A549 (cell line): ENCODE measurements at places on chromosomes 6 and 20.

DNA sequence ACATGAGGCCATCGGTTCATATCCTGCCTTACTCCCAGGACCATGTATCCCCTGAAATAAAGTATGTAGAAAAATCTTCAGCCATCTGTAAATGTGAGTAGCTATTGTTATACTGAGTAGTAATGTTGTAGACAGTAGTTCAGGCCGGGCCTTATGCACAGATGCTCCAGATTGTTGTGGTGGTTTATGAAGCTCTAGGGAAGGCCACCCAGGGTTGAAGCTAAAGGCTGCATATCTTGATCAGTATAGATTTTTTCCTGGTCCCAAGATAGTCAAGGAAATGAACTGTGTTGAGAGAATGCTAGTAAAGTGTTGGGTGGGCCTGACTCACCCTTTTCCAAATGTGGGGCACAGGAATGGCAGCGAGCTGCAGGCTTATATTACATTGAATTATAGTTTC, 81.4 kb downstream of the FNDC1 start:
- DNase-seq, result no peak

DNA sequence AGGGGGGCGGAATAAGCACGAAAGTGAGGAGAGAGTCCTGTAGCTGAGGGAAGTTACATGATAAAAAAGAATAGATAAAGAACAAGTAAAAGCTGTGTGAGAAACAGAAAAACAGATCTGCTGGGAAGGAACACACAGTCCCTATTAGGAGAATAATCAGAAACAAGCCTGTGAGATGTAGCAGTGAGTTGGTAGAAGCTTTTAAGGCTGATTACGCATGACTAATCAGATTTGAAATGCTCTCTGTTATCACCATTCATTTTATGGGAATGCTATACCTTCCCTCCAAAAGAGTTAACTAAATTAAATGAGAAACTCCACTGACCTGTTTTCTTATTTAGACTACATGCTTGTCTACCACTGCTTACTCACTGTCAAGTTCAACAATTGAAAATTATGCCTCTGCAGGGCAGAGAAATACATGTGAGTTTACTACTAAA, 15.8 kb downstream of the REPS1 start:
- no peak for DNase-seq

GRCh38 chr6:39776581-39776980, 15.6 kb upstream of the DAAM2 start:
- no peak for DNase-seq

DNA sequence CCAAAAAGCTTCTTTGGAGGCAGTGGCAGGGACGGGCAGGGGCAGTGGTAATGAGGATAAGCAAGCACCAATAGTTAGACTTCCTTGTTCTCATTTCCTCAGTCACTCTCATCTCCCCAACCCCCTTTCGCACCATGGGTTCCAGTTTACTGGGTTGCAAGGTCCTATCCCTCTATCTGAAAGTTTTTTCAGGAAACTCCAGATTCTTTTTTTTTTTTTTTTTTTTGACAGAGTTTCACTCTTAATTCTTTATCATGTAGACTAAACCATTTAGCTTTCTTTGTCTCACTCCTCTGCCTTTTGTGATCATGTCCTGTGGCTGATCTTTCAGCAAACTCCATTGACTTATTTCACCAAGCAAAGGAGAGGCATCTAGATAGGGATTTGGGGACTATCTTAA, 51.4 kb upstream of the GMDS start:
- DNase-seq, result no peak

DNA sequence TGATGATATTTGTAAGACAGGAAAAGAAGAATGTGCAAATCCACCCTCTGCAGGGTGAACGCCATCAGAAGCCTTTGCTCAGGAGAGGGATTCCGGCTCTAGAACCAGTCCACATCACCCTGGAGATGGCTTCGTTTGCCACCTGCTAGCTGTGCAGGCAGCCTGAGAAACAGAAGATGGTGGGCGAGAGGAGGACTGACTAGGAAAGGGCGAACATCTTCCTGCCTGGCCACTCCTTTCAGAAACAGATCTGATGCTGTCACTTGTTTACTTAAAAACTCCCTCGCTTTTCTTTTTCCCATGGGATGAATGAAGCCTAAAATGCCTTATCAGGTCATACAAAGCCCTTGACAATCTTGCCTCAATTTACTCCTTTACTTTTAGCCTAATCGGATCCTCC, 1.2 kb downstream of the PTPRA start:
- DNase-seq, result no peak

- no peak for DNase-seq
Observed at GRCh38 chr6:169172456-169172855, 81.2 kb downstream of the THBS2 start.

DNA sequence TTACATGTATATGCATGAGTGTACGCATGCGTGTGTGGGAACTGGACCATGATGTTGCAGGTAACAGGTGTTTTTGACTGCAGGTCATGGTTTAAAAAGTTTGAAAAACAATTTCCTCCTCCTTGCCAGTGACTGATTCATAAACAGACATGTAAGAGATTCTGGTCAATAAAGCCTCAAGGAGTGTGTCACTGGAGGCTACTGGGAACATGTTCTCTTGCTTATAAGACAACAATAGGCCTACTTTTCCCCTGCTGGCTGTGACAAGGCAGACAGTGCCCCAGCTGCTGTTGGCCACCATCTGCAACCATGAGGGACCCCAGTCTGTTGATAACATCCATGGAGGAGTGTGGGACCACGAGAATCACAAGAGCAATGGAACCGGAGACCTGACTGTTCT, 12.7 kb downstream of the LEMD2 start:
- no peak for DNase-seq

- DNase-seq, result no peak
Observed at GRCh38 chr6:42154461-42155209, 12.2 kb upstream of the C6orf132 start.

GRCh38 chr20:45937765-45938164, 3.3 kb downstream of the PCIF1 start:
- DNase-seq, result no peak

DNA sequence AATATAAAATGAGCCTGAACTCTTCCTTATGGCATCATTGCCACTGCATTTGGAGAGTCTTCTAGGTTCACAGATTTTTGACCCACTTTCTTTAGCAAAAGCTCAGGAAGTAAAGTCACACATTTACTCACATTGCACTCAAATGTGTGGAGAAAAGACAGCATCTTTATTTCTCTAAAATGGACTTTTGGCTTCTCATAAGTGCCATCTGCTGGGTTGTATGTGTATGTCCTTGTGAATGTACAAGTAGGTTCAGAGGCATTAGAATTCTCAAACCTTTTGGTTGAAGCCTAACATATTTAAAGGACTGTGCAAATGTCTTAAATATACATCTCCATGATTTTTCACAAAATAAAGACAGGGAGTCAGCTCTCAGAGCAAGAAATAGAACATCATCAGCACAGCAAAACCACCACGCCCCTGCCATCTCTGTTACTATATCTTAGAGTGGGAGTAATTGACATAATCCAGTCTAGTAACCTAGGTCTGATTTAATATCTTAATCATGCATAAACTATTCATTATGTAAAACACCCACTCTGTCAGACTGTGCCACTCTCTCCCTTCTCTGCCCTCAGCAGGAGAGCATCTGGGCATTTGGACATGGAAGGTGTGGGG, 42.2 kb upstream of the SPTLC3 start:
- DNase-seq, result no peak

DNA sequence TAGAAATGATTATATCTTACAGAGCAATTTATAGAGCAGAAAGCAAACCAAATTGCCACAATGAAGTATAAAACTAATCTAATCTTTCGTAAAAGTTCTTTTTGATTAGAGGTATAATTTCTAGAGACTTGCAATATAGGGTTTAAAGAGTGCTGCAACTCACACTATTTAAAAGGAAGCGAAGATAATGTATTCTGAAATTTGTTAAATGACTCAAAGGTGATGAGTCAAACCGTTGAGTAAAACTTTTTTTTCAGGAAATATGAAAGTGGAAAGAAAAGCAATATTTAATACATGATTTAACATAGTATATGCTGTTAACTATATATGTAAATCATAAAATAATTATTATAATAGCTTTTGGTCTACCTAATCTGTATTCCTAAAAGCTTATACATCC, 133.6 kb downstream of the SYNE1 start:
- DNase-seq, result no peak

DNA sequence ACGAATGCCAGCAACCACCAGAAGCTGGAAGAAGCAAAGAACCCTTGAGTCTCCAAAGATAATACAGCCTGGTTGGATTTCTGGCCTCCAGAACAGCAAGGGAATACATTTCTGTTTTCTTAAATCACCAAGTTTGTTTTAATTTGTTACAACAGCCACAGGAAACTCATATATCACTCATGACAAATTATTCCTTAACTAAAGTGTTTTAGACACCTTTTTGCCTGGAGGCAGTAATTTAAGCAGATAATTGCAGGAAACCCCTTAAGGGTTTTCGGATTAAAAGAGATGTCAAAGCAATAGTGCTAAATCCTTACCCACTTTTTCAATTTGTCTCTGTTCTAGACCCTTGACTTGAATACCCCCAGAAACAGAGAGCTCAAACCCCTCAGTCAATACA, 1050.0 kb downstream of the EPHA7 start:
- DNase-seq, result no peak

DNA sequence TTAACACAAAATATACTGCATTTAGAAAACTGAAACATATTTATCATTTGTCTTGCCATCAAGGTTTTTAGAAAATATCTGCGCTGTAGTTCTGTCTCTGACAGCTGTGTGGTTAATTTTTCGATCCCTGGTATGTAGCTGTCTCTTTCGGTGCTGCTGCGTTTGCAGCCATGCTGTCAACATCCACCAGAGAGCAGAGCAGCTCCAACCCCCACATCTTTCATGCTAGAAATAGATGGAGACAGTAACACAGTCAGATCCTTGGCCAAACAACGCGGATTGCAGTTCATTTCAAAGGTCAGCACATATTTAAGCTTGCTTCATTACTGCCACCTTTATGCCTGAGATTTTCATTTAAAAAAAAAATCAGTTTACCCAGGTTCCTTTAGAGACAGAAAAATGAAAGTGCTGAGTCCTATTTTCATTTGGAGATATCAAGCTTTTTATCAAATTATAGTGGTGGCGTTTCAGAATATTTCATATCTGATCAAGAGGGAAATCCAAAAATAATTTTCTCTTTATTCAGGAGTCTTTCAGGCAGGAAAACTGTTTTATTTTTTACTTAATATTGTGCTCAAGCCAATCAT, 157.7 kb upstream of the MMS22L start:
- DNase-seq, result peak; percentile 34

GRCh38 chr20:11145616-11146015, 471.8 kb upstream of the JAG1 start:
- no peak for DNase-seq

DNA sequence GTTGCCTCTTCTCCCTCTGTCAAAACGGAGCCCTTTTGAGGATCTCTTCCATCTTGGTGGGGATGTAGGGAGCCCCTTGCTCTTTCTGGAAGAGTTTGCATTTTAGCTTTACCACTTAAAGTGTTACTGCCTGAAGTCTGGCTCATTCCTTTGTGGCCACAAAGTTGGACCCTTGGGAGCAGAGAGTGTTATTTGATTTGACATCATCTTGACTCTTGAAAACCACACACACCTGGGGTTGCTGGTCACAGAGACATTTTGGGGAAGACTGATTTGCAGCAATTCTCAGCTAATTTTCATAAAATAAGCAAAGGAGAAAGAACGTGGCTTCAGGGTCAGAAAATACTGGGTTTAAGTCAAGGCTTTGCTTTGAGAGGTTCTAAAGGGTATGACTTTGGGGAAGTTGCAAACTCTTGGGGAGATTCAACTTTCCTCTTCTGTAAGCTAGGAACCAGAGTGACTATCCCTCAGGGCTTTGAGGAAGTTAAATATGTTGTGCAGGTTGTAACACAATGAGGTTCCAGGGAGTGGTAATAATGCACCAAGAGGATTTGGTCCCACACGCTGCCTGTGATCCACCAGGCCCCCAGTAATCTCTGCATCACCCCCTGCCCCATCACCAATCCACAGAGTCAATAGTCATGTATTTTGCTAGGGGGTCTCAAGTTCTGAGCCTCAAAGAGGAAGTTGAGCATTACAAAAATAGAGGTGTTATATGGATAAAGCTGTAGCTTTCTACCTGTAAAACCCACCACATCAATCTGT, 141.6 kb upstream of the SLC24A3 start:
- no peak for DNase-seq

DNA sequence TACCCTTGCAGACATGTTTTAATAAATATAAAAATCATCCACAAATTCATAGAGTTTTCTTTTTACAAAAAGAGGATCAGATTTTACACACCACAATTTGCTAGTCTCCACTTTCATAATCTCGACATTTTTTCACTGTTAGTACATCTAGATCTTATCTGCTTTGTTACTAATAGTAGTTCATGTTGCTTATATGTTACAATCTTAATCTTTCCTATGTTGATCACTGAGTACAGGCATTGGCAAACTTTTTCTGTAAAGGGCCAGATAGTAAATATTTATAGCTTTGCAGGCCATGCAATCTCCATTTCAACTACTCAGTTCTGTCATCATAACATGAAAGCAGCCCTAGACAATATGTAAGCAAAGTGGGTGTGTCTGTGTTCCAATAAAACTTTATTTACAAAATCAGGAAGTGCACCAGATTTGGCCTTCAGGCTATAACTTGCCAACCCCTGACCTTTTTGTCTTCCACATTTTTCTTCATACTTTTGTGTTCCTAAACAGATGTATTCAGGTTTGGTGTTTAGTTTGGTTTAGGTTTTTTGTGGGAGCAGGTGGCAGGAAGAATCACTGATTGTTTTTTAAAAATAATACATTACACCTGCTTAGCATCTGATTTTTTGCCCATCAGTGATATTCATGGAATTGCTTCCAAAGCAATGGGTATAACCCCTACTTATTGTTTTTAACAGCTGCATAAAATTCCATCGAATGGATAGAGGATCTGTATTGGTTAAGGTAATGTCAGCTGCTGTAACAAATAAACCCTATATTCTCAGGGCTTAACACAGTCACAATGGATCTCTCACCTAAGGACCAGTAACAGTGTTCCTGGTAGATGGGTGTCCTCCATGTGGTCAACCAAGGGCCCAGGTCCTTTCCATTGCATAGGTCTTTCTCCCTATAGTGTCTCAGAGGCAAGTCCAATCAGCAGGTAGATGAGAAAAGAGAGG, 61.2 kb downstream of the EYA2 start:
- DNase-seq, result no peak

DNA sequence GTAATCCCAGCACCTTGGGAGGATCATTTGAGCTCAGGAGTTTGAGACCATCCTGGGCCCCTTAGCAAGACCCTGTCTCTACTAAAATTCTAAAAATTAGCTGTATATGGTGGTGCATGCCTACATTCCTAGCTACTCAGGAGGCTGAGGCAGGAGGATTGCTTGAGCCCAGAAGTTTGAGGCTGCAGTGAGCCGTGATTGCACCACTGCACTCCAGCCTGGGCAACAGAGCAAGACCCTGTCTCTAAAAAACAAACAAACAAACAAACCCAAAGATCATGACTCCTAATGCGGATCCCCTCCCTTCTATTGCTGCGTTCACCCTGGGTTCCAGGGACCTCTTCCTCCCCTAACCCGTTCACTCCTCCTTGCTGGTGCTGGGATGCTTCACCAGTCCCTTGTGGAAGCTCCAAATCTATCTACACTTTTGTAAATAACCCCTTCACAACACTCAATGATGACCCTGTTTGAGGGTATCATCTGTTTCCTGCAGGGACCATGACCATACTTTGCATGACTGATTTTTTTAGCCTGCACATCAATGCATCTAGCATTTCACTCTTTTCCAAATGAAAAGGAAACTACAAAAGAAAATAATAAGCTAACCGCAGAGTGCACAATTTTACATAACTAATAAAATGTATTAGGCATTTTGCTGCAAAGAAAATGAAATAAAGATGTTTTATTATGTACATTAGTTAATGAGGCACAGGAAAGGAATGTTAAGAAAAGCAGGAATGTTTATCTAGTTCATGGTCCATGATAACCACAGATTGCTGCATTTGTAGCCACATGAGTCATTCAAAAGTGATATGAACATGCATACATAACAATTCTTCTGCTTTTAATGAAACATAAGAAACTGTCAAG, 30.5 kb upstream of the IPCEF1 start:
- peak; percentile 64 for DNase-seq
